ENCODE measurements at places on chromosomes 3 and 15.
A peak's percentile ranks its signal among the peaks of the same experiment; 100 is the strongest.

DNA sequence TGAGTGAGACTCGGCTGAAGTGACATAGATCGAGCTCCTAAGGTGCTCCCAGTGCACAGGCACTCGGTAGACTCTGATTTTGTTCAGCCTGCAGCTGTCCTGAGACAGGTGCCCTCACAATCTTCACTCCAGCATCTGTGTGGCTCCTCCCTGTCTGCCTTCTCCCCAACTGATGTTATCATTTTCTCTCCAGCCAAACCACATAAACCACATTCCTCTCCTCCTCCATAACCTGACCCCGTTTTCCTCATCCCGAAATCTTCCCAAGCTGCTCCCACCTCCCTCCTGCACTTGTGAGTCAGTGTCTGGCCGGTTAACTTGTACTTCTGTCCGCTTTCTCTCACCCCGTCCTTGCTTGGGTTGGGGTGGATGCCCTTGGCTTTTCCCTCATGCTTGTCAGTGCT lies 93.3 kb upstream of the HACD2 start:
- no peak for DNase-seq

DNA sequence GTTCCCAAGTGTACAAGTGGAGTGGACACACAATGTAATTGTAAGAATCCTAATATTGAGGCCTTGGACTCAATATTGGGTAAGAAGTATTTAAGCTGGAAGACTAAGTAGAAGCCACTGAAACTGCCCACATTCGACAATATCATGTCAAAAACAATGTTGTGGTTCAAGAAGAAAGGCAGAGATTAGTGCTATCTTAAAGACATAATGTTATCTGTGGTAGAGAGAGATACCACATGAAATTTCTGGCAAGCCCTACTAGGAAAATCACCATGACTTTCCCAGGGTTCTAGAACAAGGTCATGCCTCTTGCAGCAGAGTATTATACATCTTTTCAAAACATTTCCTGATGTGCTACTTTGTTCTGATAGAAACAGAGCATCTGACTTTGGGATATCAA lies 192.6 kb downstream of the RAP2B start:
- no peak for DNase-seq

DNA sequence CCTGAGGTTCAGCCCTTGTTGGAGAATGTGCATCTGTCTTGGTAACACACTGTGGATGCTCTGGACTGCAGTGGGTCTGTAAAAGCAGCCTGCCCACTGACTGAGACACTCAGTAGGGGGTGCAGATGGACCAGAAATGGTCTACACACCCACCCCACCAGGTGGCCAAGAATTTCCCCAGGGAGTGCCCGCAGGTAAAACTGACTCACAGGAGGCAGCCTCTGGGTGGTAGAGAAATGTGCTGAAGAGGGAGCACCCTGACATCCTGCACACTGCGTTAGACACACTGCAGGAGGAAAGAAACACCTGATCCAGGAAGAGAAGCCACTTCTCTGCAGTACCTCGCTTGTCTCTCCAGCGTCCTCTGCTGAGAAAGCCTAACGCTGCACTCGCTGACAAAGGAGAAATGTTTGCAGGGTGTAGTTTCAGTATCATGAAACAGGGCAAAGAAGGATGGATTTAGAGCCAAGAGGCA lies 109.5 kb upstream of the ABHD17C start:
- no peak for DNase-seq

DNA sequence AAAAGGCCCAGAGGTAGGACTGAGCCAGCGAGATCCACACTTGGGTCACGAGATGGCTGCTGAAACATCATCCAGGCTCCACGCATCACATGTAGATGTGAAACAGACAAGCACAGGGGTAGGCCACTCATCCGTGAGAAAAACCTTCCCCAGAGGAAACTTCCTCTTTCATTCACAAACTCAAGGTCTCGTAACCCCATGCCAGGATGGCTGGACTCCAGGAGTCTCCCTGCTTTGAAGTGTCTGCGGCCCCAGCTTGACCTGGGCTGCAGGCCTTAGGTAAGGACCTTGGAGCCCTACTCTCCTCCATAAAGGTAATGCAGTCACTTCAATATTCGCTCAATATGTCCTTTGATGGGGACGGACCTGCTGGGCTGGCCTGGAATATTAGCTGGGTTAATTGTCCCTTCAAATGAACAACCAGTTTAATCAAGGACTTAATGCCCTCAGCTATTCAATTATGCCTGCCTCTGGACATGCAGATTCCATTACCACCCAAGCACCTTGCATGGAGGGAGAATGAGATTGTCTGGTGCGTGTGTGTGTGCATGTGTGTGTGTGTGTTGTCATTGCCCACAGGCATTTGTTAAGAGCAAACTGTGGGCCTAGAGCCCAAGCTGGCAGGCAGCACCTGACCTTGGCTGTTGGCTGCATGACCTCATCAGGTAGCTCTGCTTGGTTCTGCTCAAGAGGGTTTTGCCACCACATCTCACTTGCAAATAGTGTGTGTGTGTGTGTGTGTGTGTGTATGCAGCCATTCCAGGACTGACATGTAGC lies 186.9 kb upstream of the TLE3 start:
- peak; percentile 77 for DNase-seq

- no peak for DNase-seq
Observed at GRCh38 chr15:82172506-82172905, 90.0 kb downstream of the EFL1 start.

DNA sequence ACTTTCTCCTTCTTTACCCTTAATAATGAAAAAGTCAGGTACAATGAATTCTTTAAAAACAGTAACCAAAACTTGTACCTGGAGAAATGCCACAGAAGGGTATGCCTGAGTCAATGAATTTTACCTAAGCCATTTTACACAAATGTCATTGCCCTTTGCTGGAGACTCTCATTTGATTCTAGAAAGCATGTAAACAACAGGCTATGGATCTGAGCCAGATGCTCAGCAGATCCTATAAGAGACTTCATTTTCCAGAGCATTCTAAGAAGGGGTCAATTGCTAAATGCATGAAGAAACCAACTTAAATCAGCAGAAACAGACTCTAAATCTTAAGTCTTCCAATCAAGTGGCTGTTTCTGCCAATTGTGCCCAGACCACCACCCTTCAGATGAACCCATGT lies 83.8 kb upstream of the GALNT15 start:
- no peak for DNase-seq

DNA sequence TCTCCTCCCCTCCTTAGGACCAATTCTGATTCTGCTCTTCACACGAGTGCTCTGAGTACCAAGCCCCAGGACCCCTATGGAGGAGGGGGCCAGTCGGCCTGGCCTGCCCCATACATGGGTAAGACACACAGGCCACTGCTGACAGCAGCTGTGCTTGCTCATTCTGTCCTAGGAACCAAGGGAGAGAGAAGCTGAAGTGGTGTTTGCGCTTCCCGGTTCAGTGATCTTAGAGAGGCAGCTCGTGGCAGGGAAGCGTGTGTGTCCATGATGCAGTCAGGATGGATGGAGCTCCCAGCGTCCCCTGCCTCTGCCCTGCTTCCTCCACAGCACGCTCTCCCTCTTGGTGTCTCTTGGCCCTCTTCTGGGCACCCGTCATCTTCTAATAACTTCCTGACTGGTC lies 77.6 kb downstream of the CRTC3 start:
- no peak for DNase-seq

DNA sequence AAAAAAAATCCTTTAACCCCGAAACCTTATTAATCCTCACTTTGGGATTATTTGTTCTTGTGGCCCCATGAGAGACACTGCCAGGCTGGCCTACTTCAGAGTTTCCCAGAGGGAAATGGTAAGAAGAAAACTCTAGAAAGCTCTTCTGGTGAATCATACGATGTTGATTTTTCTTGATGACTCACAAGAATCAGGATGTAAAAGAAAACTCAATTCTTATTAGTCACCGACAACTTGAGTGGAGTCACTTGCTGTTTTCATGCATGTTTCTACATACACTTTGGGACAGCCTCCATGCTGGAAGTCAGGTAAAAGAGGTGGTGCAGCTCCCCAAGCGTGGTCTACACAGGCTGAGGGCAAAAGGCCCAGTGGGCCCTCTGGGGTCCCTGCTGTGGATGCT lies 42.8 kb downstream of the MYO5C start:
- DNase-seq: no peak

DNA sequence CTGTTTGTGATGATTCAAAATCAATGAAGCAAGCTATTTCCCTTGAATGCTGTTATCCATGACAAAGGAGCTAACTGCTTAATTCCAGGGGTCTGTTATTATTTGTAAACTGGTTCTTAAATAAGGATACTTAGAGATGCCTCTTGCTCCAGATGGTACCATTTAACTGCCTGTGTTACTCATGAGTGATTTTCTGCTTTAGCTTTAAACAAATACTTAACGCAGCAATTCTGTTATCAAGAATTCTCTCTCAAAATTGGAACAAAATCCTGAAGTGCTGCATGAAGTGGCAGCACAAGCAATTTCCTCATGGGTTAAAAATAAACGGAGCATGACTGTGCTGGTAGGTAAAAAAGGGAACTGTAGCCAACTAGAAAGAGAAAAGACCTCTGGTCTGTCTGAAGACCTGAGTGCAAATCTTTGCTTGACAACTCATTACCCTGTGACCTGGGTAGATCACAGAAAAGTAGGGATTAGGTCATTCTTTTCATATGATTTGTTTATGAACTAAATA lies 62.5 kb upstream of the GBE1 start:
- peak; percentile 44 for DNase-seq

GRCh38 chr3:57234613-57235575 lies 7.4 kb downstream of the APPL1 start:
- peak; percentile 78 for DNase-seq

All from B cell (primary cell).